ENCODE measurements at places on chromosomes 2 and 18. TPM values are rescaled to one million over a fixed set of nuclear protein-coding genes. Genes with fewer than 3 reads are reported as not detected.

- DNase-seq = no peak
Observed at GRCh38 chr2:18473241-18474181, 86.9 kb downstream of the RDH14 start.

SYT4 gene
- total RNA-seq = not detected

- no peak for DNase-seq
Observed at GRCh38 chr18:23920054-23920453, 94.5 kb upstream of the TTC39C start.

GRCh38 chr18:55967019-55967418, 379.0 kb upstream of the TCF4 start:
- DNase-seq = no peak

CIB4 gene
- total RNA-seq = not detected

- DNase-seq = peak; percentile 61
Observed at GRCh38 chr2:46230115-46230571, 67.1 kb upstream of the EPAS1 start.
